Smooth muscle cell of the pulmonary artery (primary cell): ENCODE measurements at places on chromosomes 13 and 19. TPM values are rescaled to one million over a fixed set of nuclear protein-coding genes. Genes with fewer than 3 reads are reported as not detected.

The LILRB2 gene
- not detected in 2 replicates for total RNA-seq

The AP1M1 gene
- total RNA-seq, result 104 and 106 TPM in 2 replicates

The CCDC70 gene
- total RNA-seq, result not detected in 2 replicates

The KIR3DL1 gene
- not detected in 2 replicates for total RNA-seq
